ENCODE measurements at places on chromosomes 1 and 21.

DNA sequence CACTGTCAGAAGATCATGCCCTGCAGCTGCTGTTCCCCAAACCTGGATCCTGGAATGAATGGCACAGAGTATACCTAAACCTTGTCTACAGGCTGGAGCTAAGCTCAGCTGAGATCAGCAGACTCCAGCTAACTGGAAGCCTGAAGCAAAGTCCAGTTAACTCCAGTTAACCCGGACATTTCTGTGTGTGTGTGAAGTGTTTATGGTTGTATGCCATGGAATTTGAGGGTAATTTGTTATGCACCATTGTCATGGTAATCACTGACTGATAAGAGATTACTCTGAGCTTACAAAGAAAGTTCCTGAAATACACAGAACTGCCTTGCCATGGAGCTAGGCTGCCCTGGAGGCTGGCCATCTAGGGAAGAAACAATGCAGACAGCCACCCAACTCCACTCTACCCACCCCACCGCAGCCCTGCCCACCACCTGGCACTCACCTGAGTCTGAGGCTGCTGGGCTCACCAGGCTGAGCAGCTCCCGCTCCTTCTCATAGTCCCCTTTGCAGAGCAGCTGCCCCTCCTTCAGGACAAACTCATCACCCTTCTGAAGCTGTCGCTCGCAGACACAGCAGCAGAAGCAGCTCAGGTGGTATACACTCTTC is 107.4 kb downstream of the LMX1A start:
- no peak for DNase-seq

DNA sequence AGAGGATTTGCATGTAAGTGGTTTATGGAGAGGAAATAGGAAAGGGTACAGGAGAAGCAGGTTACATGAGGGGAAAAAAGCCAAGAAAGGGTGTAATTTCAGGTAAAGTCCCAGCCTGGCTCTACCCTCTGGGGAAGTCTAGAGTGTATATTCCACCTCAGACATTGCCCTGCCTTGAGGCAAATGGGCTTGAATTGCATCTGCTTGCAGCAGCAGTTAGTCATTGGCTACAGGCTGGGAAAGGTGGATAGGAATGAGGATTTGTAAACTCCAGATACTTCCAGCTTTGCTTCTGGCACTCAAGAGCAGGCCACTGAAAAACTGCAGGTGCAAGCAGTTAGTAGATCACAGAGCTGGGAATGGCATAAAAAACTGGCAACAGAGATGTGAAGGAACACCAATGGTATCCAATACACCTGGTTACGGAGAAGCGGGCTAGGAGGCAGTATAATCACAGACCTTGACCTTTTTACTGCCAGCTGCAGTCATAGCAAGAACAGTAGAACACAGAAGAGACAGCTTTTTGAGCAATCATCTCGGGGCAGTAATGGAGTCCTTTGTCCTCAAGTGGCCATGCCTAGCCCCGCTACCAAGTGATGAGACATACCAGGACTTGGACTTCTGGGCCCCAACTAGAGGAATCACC is 226.9 kb upstream of the NRIP1 start:
- DNase-seq: no peak

DNA sequence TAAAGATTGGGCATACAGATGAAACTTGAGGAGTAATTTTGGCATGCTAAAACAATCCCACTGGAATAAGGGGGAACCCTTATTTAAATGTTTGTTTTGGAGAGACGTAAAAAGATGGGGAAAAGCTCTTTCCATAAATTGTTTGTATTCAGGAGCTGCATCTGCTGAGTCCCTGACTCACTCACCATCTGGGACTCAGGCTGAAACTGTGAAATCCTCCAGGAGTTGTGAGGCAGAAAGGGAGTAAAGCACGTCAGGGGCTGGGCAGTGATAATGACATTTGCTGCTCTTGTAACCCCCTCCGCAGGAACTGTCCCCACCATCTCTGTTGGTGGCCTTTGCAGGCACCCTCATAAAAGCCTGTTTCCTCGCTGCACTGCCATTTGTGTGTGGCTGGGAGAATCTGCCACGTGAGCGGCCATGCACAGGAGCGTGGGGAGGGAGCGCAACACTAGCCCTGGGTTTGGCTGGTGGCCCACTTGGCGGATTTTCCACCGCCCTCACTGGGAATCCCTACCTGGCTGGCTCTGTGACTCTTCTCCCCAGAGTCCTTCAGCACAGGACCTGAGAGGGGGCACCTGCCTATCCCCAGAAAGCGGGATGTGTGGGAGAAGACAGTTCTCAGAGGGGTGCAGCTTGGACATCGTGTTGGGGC is 45.3 kb downstream of the ZSCAN20 start:
- no peak for DNase-seq

GRCh38 chr1:100585786-100586185 is 47.8 kb downstream of the GPR88 start:
- no peak for DNase-seq

GRCh38 chr1:218351391-218352074 is 6.4 kb downstream of the TGFB2 start:
- peak; percentile 42 for DNase-seq

- no peak for DNase-seq
Observed at GRCh38 chr1:30024411-30025195, 698.8 kb downstream of the MATN1 start.

- no peak for DNase-seq
Observed at GRCh38 chr1:244180256-244180655, 129.2 kb downstream of the ZBTB18 start.

DNA sequence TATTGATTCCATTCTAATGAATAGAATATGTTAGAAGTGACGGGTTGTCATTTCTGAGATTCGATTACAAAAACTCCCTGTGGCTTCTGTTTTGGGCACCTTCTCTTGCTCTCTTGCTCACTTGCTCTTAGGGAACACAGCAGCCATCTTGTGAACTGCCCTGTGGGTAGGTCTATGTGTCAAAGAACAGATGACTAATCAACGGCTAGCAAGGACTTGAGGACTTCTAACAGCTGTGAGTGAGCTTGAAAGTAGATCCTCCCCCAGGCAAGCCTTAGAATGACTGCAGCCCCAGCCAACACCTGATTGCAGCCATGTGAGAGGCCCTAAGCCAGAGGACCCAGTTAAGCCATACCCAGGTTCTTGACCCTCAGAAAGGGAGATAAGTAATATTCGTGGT is 49.3 kb downstream of the AZIN2 start:
- DNase-seq: no peak

DNA sequence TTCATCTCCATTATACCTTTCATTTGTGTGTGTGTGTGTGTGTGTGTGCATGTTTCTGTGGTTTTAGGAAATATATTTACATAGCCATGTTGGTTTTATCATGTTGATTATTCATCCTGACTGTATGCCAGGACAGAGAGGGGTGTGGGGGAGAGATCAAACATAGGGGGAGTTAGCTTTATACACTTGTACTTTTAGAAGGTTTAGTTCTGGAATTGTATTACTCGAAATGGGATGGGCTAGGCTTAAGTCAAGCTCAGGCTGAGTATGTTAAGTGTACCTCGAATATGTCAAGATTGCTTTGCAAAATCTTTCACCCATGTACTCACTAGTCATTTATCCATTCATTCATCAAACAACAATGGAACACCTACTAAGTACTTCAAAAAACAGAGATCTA is 123.3 kb downstream of the HMCN1 start:
- DNase-seq: no peak
